Left colon (tissue), 2 donors: ENCODE measurements at places on chromosomes 3 and 15.

DNA sequence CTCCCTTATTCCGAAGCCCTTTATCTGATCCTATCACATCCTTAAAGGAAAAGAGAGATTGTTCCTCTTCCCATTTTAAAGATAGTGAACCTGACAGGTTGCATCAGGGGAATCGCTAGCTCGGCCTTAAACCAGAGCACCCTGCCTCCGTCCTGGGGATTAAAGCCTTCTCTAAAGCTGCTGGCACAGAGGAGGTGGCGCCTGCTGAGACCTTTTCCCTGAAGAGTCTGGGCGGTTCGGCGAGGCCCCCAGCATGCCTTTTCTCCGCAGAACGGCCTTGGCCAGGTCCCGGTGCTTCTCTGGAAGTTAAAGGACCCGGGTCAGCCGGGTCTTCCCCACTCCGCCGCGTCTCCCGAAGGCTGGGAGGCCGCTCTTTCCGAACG lies 593 bp downstream of the FAM219B start:
- DNase-seq = no peak

DNA sequence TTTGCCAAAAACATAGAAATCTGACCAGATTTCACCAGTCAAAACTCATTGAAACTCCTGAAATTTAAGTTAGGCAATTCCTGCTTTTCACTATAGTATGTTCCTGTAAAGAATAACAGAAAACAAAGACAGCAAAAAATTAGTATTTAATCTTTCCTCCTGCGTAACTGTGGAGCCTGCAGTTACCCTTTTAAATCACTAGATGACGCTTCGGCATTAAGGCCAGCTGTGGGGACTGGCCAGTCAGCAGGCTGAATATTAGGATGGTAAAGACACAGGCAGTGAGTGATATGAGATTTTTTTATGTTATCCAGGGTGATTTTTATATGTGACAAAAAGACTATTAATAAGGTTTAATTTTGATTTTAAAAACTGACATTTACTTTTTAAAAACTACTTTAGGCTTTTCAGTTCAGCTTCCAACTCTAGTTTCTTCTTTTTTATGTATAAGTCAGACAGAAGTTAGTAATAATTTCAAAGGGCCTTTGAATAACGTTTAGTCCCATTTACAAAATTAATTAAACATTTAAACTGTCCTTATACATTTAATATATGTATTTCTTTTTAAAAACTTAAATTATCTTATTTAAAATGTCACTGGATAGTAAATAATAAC lies 165.1 kb downstream of the PPM1L start:
- DNase-seq = peak; percentile 8

GRCh38 chr3:64445109-64445943 lies 220.1 kb upstream of the PRICKLE2 start:
- peak; percentile 37 for DNase-seq

- no peak for DNase-seq
Measured at GRCh38 chr15:90685591-90686434, 31.3 kb upstream of the BLM start.

DNA sequence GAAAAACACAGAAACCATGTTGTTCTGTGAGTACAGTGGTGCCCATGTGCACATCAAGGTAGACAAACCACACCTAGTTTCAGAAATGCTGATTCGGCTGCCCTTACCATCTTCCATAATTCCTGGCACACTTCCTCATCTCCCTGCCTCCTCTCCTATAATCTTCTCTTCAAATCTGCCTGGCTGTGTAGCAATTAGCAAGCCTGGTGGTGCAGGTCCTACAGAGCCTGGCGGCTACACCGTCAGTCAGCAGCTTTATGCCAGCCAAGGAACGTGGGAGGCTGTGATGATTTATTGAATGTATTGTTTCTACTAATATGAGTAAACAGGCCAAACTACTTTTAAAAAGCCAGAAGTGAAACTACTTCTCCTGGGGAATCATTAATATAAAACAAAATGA lies 106.8 kb downstream of the SEMA6D start:
- no peak for DNase-seq

DNA sequence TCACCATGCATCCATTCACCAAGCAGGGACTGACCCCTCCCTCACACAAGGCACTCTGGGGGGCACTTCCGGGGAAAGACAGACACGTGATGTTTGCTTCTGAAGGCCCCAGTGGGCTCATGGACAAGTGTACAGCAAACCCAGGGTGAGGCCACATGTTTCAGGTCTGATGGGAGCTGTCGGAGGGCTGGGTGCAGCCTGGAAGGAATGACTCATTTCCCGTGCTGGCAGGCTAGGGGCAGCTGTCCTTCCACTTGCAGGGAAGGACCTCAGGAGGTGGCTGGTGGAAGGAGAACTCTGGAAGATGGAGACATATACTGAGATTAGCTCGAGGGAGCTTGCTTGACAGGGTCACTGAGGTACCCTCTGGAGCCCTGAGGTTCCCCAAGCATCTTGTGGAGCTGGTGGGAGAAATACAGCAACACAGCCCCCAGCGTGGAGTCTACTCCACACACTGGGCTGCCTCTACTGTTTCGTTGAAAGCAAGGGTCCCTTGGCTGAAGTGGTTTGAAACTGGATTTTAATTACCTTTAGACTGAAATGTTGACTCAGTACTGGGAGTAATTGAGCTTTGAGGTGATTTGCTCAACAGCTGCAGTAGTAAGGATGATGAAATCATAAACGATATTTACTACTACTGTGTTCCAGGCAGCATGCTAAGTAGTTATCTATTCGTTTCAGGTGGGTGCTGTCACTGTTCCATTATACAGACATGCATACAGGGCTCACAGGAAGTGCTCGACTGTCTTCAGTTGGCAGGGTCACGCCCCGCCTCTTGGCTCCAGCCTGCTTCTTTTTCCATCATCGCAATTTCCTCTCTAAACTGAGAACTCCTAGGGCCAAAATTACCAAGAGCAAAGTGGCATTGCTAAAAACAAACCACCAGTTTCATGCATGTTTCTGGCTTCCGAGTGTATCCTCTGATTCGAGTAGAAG lies 230.4 kb downstream of the ADAMTS17 start:
- DNase-seq = no peak

- no peak for DNase-seq
Measured at GRCh38 chr15:91517491-91518200, 335.9 kb upstream of the SLCO3A1 start.

GRCh38 chr15:58070801-58071418 lies 5.4 kb upstream of the ALDH1A2 start:
- DNase-seq = no peak

DNA sequence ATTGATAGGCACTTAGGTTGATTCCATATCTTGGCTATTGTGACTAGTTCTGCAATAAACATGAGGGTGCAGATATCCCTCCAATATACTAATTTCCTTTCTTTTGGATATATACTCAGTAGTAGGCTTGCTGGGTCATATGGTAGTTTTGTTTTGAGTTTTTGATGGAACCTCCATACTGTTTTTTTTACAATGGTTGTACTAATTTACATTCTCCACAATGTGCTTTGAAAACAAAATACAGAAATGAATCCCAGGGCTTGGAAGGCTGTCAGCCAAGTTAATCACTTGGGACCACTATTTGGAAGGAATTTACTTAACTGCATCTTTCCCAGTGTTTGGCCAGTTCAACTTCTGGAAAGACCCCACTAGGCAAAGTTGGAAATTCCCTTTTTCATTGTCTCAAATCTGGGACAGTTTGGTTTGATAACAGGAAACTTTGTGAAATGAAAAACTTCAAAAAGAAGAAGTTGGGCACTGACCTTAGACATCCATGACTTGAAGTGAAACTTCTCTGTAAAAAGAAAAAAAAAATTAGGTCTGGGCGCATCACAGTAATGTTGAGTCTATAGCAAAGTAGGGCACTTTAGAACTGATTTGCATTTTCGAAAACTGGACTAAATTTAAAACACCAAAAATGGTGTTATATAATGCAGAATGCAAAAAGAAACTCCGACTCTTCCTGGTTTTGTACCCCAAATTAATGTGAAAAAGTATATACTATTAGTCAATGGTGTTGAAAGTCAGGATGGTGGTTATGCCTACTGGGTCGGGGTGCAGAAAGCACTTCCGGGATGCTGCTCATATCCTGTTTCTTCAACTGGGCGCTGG lies 6.0 kb downstream of the CTSH start:
- no peak for DNase-seq

DNA sequence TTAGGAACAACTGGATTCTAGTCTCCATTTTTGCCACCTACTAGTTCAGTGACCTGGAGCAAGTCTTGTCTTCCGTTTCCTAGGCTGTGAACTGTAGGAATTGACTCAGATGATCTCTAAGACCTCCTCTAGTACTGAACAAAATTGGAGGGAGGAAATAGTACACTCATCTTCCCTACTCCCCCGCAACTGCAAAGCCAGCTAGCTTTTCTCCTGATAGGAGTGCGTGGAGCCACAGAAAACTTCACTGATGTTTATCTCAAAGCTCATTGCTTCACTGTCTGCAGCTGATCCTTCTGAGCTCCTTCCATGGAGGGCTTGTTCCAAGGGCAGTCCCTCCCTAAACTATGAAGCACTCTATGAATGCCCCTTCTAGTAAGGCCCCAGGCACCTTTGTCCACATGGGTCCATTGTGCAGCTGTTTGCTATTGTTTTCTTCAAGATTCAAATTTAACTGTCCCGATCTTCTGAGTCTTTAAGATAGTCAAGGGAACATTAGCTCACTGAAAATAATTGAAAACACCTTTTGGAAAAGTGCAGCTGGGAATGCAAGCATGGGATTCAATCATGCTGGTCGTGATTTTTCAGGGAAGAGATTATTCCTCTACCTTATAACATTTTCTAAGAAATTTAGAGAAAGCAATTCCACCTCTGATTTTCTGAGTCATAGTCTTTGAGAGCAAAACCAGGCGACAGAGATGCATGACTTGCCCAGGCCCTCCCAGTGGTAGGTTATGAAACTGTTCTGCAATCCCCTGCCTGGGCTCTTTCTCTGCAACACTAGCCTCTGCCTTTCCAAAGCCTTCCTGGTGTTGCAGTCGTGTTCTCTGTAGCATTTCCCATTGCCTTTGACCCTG lies 24.3 kb downstream of the FILIP1L start:
- no peak for DNase-seq

DNA sequence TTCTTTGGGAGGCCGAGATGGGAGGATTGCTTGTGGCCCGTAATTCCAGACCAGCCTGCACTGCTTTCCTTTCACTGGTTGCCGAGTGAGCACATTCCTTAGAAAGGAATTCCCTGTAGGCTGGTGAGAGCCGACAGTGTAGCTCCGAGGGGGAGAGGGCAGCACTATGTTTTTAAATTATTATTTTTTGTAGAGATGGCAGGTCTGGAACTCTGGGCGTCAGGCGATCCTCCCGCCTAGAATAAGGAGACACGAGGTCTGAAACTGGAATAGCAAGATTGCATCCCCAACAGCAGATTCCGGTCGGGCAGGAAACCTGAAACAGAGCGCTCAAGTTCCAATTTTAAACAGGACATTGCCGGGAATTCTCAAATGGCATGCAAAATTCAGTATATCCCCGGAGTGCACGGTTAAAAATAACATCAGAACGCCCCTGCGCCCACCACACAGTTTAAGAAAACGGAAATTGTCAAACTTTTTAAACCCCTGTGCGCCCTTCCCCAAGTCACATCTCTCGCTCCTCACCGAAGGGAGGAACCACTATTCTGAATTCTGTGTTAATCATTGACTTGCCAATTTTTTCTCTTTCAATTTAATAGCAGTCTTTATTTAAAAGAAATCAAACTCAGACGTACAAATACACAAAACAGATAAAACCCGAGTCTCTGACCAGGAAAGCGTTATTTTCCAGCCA lies 643 bp upstream of the RNU5B-1 start:
- DNase-seq = peak; percentile 50

DNA sequence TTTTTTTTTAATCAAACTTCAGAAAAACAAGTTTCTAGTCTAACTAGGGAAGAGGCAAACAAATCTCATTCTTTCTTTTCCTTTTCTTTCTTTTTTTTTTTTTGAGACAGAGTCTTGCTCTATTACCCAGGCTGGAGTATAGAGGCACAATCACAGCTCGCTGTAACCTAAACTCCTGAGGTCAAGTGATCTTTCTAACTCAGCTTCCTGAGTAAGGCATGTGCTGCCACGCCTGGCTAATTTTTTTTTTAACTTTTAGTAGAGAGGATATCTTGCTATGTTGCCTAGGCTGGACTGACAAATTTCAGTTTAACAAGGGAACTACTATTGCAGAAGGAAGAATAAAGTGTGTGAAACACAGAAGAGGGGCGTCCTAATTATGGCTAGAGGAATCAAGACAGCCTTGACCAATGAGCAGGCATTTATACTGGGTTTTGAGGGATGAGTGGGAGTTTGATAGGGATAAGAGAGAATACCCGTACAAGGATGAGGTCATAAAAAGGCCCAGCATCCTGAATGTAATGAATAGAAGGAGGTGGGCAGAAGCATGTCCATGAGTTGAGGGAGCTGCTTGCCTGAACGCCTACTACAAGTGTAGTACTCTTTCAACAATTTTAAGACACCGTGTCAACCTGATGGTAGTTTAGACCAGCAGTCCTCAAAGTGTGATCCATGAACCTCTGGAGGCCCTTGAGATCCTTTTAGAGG lies 6.7 kb upstream of the ZFAND6 start:
- DNase-seq = no peak

DNA sequence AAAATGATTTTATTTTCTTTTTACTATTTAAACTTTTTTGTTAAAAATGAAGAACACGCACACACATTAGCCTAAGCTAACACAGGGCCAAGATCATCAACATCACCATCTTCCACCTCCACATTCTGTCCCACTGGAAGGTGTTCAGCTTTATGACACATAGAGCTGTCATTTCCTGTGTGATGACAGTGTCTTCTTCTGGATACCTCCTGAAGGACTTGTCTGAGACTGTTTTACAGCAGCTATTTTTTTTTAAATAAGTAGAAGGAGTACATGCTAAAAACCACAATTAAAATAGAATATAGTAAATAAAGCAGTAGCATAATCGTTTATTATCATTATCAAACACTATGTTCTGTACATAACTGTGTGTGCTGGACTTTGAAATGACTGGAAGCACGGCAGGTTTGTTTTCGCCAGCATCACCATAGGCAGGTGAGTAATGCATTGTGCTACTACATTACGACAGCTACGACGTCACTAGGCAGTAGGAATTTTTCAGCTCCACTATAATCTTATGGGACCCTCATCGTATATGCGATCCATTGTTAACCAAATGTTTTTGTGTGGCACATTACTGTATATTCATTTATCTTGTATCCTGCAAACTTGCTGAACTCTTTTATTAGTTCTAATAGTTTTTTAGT lies 72.8 kb downstream of the KLF15 start:
- DNase-seq = no peak
